PC-3 (cell line): ENCODE measurements at places on chromosomes 5 and 9. TPM values are rescaled to one million over a fixed set of nuclear protein-coding genes. Genes with fewer than 3 reads are reported as not detected.

CLIC3 gene
- total RNA-seq: 1.4 and 4.3 TPM in 2 replicates

DNA sequence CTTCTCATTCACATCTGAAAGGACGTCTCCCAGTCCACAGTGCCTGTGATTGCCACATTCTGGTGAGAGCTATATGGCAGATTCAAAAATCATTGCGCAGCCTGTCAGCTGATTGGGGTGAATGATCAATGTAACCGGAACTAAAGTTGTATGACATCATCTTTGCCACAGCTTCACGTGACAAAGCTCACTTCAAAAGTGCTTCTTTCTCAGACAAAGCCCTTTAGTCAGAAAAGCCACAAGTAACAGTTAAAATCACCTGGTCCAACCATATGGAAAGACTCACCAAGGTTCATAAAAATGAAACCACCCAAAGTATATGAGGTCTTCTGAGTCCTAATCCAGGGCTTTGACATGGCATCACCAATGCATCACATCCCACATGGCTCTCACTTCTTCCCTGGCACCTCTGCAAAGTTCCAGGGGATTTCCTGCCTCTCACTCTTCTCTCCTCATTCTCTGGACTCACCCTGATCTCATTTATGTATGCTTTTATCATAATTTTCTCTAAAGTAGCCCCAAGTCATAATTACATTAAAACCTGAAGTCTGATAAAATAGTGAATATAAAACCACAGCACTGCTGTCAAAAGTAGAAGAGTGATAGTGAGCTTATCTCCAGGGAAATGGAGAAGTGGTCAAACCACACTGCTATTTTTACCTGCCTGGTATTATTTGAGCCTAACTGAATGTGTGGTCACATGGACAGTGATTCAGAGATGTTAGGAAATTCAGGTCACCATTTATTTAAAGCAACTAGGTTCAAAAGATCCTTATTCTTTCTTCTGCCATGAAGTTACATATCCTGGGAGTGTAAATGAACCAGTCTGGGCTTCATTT lies 193.1 kb upstream of the PTGER4 start:
- DNase-seq: peak; percentile 33

TEX53 gene
- total RNA-seq: not detected in 2 replicates

AK8 gene
- total RNA-seq: 0.55 TPM in 1 of 2 replicates, not detected in the other

DNA sequence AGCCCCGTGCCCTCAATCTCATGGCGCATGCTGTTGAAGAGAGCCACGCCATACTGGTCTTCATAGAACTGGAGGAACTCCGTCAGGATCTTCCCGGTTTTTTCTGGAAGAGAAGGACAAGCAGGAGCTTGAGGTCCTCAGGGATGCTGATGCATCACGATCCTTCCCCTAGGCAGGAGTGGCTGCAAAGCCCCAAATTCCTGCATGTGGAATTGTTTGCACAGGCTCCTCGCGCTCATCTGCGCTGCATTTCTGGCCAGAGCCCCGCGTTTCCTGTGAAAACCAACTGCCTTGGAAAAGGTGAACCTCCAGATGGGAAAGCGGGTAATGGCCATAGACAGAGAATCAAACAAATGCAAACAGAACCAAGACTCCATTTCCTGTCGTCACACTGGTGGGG lies 80.4 kb downstream of the LRSAM1 start:
- no peak for DNase-seq

GRCh38 chr5:125370461-125371205 lies 624.2 kb upstream of the ZNF608 start:
- DNase-seq: no peak
